ENCODE measurements at places on chromosomes 1 and 21. TPM values are rescaled to one million over a fixed set of nuclear protein-coding genes. Genes with fewer than 3 reads are reported as not detected.

The SPRR2G gene
- not detected for total RNA-seq

The CFHR5 gene
- total RNA-seq = not detected

The AMIGO1 gene
- 1.6 TPM for total RNA-seq

The TRABD2B gene
- total RNA-seq = 0.65 TPM

The TEX38 gene
- not detected for total RNA-seq

The CD164L2 gene
- not detected for total RNA-seq

The TRIM67 gene
- not detected for total RNA-seq

The LCE1A gene
- total RNA-seq = not detected

The NUP210L gene
- total RNA-seq = 0.18 TPM

The TYW3 gene
- total RNA-seq = 18.3 TPM

The OR2T33 gene
- total RNA-seq = not detected

The FAM3B gene
- not detected for total RNA-seq

The IFI16 gene
- total RNA-seq = 55.8 TPM

The PLA2G2E gene
- not detected for total RNA-seq

The CA6 gene
- total RNA-seq = not detected

The DCAF6 gene
- 59.7 TPM for total RNA-seq

The SMIM1 gene
- 2.0 TPM for total RNA-seq

The SPATA21 gene
- total RNA-seq = not detected

The ATP1A2 gene
- total RNA-seq = 0.65 TPM

The GSTM5 gene
- 8.5 TPM for total RNA-seq

The SAMSN1 gene
- total RNA-seq = not detected

The CSF1 gene
- total RNA-seq = 47.1 TPM

The GPATCH3 gene
- total RNA-seq = 10.1 TPM

The KCNT2 gene
- 3.4 TPM for total RNA-seq

The UMODL1 gene
- 0.14 TPM for total RNA-seq

The TNNI3K gene
- 1.1 TPM for total RNA-seq

The GJC2 gene
- total RNA-seq = 3.4 TPM

The MPL gene
- not detected for total RNA-seq

The LCE2A gene
- total RNA-seq = not detected

The OR2L8 gene
- total RNA-seq = not detected

The FCGR3A gene
- total RNA-seq = not detected

The TMIGD3 gene
- not detected for total RNA-seq

The PLA2G4A gene
- total RNA-seq = 28.4 TPM

The OPTC gene
- total RNA-seq = not detected

The C1orf210 gene
- total RNA-seq = not detected

The CRB1 gene
- 0.28 TPM for total RNA-seq

The FMOD gene
- total RNA-seq = 60.8 TPM

The KRTAP19-3 gene
- not detected for total RNA-seq

The RPE65 gene
- total RNA-seq = not detected

The HES3 gene
- total RNA-seq = not detected

The CFHR4 gene
- total RNA-seq = not detected

The MOV10 gene
- total RNA-seq = 43.7 TPM

The SYDE2 gene
- total RNA-seq = 39.8 TPM

The GNG4 gene
- 3.7 TPM for total RNA-seq
